ENCODE measurements at places on chromosomes 7 and 10.
A peak's percentile ranks its signal among the peaks of the same experiment; 100 is the strongest.

- DNase-seq = no peak
These were observed 618.6 kb upstream of the CNTNAP2 start for GRCh38 chr7:145497911-145498525.

- DNase-seq = no peak
These were observed 28.4 kb upstream of the EIF5AL1 start for GRCh38 chr10:79483948-79484347.

GRCh38 chr7:23383225-23383624 is 84.1 kb downstream of the MALSU1 start:
- no peak for DNase-seq

GRCh38 chr7:117751775-117752174 is 121.5 kb downstream of the CTTNBP2 start:
- peak; percentile 44 for DNase-seq

DNA sequence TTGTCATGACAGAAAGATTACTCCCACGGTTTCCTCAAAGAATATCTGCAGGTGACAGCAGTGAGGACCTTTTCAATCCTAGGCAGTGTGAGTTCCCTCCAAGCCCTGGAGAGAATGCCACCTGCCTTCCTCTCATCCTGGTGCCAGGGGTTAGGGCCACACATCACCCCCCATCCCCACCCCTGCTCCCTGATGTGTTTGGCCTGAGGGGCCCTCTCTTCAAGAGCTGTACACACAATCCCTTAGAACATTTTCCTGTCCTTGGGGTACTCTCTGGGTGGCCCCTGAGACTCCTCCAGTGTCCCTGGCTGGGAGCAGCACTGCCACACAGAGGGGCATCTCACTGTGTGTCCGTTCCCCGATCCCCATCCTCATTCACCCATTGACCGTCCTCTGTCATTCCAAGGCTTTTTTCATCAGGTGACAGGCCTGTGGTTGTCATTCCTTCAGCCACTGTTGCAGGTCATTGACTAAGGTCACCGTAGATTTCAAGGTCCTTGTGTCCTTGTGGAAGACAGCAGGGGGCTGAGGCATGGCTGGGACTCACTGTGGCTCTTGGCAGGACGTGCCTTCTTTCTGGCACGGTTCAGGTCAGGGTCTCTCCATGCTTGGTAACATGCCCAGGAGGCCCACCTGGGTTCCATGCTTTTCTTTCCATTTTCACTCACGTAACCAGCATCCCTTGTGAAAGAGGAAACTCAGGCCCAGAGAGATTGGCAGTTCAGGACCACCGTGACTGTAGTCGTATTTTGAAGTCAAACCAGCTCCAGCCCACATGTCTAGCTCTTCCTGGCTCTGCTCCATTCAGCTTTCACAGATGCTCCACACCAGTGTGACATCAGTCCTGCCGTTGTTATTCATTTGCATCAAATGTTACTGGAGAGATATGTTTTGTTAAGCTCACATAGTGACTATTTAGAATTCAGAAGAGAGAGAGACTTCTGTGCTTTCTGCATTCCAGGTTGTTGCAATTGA is 26.8 kb upstream of the BTBD16 start:
- no peak for DNase-seq
